ENCODE measurements at places on chromosomes 6 and 20.

- no peak for DNase-seq
Observed at GRCh38 chr6:53172468-53172803, 23.8 kb upstream of the GCM1 start.

GRCh38 chr6:127514773-127515227 lies 4.3 kb downstream of the MTCL3 start:
- DNase-seq: peak; percentile 55

- DNase-seq: no peak
Observed at GRCh38 chr6:41646026-41646795, 7.9 kb downstream of the MDFI start.

- DNase-seq: no peak
Observed at GRCh38 chr20:47286681-47287080, 69.8 kb downstream of the ZMYND8 start.

DNA sequence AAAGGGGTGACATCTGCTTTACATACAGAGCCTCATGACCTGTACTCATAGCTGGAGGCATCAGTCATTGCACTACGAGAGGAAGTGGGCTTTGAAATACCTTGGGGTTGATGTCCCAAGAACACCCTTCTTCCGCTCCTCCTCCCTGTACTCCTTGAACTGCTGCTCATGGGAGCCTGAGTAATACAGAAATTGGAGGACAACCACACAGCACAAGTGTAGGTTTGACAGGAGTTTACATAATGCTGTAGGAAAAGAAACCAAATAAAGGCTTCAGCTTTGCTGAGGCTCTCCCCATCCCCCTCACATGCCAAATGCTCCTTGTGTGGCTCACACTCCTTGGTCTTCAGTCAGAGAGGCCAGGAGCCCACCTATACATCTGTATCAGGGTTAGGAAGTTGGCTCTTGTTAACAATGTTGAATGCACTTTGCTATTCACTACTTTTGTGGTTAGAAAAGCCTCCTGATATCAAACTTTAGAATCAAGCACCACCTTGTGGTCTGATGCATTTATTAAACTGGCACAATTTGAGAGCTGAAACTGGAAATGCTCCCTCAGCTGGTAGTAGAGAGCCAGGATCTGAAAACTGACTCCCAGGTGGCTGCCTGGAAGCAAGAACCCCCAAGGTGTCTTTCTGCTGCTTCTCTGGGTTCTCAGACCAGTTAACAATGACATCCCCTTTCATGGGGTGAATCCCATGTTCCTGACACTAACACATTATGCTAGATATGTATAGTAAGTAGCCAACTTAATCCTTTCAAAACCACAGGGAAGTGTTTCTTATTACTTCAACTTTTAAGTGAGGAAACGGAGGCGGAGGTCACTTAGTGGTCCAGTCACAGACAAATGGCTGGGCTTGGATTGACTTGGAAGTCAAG lies 56.2 kb upstream of the EDN1 start:
- DNase-seq: peak; percentile 88

DNA sequence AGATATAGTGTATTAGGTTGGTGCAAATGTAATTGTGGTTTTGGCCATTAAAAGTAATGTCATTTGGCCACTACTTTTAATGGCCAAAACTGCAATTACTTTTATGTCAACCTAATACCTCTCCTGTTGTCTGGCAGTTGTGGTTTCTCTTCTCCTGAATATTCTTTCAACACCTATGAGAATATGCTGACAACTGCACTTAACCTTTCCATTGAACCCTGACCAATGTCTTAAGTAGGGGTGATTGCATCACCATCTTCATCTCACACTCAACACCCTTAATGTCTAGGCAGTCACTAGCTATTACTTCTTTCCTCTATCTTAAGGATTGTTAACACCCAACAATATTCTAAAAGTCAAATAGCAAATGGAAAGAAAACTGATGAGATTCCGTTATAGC lies 200.5 kb upstream of the HSF2 start:
- DNase-seq: no peak

DNA sequence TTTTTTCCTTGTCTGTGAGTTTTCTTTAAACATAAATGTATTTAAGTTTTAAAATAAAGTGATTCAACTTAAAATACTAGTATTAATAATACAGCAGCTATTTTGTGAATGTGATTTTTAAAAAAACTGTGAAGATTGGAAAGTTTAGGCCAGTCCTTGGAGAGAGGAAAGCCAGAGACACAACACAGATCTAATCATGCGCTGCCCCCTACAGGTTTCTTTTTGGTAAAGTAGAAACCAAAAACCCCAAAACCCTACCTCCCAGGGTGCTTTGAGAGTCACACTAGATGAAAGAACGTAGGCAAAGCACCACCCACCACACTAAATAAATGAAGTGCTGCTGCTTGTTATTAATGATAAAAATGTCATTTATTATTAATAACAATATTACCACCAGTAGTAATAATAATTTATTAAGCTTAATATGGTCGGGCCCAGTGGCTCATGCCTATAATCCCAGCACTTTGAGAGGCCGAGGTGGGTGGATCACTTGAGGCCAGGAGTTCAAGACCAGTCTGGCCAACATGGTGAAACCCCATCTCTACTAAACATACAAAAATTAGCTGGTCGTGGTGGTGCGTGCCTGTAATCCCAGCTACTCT lies 33.7 kb downstream of the SLC9A8 start:
- DNase-seq: peak; percentile 70

DNA sequence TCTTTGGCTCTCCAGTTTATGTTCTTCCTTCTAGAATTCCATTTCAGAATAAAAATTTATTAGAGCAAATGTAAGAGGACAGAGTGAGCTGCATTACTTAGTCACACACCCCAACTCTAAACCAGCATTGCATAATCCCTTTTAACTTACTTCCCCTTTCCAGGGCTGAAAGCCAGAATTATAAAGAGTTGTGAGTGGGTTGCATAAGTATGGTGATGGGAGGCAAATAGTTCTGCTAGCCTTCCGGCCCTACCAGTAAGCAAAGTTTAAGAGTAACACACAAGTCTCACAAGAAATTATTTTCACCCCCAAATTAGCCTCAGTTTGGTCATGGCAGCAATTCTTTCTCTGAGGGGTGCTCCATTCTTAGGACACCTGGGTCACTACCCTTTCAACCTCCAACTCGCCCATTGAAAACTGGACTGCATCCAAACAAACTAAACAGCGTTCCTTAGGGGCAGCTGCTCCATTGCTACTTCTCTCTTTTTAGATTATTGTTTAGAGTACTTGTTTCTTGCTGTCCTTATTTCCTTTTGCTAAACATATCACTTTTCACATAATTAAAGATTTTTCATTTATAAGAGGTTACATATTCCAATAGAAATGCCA lies 1.6 kb downstream of the KIAA0408 start:
- DNase-seq: no peak

DNA sequence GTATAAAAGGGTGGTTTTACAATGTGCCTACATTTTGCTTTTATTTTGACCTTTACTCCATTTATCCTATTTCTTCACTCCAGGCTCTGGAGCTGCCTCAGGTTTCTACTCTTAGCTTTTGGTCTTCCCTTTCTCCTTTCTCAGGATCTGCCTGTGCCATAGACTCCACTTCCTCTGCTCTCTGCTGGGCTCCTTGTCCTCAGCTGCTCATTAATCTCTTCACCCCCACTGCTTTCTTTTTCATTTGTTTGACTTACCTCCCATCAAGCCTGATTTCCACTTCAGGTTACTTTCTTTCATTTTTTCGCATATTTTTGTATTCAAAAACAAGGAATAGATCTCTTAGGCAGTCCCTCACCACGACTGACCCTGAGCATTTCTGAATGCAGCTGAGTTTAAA lies 106.8 kb downstream of the COL19A1 start:
- DNase-seq: no peak

DNA sequence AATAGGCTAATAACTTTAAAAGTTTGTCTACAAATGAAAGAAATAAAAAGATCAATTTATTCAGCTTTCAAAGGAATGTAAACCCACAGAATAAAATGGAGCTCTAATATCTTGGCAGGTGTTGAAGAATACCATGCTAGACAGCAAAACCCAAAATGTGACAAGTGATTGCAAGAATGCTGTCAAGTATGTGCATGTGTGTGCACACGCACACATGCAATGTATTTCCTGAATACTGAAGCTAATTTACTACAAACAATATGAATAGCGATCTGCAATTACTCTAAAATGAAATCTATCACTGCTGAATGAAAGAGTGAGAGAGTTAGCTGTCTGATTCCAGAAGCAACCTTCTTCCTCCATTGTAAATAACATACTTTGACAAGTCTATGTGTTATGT lies 179.2 kb upstream of the HSF2 start:
- DNase-seq: no peak

All from midbrain (tissue), 1 donor.